ENCODE measurements at places on chromosomes 5 and 9.

DNA sequence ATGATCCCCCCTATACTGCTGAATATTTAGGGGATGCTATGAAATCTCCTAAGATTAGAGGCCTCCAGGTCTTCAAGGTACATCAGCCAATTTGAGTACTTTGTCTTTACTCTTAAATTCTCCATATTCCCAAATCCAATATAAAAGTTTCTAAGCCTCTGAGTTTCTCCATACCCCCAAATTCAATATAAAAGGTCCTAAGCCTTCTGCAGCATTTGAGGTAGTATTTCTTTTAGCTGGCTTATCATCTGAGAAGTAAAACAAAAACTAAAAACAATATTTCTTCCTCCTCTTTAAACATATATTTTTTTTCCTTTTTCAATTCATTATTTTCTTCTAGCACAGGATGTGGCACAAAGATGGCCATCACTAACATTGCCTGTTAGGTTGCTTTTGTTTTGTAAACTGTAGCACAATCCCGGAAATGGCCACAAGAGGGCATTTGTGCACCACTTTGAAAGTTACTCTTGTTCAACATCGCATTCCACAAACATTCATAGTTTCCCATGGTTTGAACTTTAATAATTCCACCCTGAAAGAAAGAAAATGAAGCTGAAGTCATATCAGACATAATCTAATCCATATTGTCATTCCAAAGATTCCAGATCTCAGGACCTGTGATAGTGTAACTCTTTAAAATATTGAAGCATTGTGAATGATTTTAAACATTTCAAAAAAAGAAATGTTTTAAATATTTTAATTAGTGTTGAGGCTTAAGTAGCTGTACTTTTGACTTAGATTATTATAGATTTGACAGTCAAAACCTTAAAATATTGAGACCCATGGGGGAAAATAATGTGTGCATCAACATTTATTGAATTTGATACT lies 21.0 kb upstream of the SCGB3A2 start:
- peak; percentile 57 for DNase-seq

GRCh38 chr5:90571147-90571773 lies 12.7 kb downstream of the ADGRV1 start:
- DNase-seq, result no peak

GRCh38 chr5:92002721-92003274 lies 619.7 kb upstream of the ARRDC3 start:
- no peak for DNase-seq

DNA sequence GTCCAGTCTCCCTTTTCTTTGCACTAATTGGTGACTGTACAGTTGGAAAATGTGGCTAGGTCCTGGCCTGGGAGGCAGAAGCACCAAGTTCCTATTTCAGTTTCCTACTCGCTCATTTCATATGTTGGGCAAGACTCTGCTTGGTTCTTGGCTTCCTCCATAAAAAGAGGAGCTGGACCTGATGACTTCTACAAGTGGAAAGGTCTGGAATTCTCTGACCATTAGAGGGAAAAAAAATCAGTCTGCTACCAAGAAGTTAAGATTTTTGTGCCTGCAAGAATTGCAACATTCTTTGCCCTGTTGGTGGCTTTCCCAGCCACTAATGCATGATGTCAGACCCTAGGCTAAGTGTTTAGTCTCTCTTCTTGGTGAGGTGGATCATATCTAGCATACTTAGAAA lies 91.5 kb downstream of the WDR41 start:
- DNase-seq, result no peak

- no peak for DNase-seq
These were observed 51.9 kb downstream of the SLC25A46 start for GRCh38 chr5:110790673-110791072.

- no peak for DNase-seq
These were observed 64.4 kb upstream of the DNAH5 start for GRCh38 chr5:14008819-14009311.

DNA sequence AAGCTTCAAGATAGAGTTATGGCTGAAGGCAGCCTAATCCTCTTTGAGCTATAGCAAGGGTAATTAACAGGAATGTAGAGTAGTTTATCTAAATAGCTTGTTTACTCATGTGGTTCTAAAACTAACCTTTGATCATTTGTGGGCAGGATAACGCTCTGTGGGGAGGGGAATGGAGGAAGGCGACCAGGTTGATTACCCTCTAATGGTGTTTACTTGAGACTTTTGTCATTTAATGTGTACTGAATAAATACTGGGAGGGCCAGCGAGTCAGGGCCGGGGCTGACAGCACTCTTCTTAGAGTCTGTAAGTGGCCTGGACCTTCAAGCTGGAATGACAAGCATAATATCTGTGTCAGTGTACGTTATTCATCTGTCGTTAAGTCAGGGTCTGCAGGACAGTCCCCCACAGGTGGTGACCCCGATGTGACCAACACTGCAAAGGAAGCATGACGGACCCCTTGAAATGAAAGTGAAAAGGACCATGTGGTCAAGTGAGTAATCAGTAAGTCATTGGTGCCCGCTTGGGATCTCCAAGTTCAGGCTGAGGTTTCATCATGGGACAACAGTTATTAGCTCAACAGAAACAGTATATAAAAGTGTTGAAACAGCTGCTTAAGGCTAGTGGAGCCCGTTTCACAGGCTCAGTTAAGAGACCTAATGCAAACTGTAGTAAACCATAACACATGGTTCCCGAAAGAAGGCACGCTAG lies 162.6 kb downstream of the CPLANE1 start:
- DNase-seq, result no peak

DNA sequence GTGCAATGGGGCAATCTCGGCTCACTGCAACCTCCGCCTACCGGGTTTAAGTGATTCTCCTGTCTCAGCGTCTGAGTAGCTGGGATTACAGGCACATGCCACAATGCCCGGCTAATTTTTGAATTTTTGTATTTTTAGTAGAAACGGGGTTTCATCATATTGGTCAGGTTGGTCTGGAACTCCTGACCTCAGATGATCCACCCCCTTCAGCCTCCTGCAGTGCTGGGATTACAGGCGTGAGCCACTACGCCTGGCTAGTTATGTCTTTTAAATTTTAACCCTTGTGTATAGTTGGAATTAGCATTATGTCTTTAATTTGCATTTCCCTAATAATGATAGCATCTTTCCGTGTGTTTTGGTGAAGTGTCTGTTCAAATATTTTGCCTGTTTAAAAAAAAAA lies 11.5 kb downstream of the GPBP1 start:
- no peak for DNase-seq
